ENCODE measurements at places on chromosomes 2 and 18. TPM values are rescaled to one million over a fixed set of nuclear protein-coding genes. Genes with fewer than 3 reads are reported as not detected.

TLX2 gene
- not detected for total RNA-seq

BUB1 gene
- 266 TPM for total RNA-seq

TMEM214 gene
- total RNA-seq = 26.1 TPM

ANKRD30B gene
- total RNA-seq = not detected

FOXD4L1 gene
- not detected for total RNA-seq

ALPP gene
- total RNA-seq = not detected

POTEJ gene
- total RNA-seq = 0.21 TPM

C1QL2 gene
- total RNA-seq = not detected

MAP2 gene
- 102 TPM for total RNA-seq

HSPE1 gene
- total RNA-seq = 320 TPM

MMADHC gene
- total RNA-seq = 178 TPM

MYOM1 gene
- 0.45 TPM for total RNA-seq

NAB1 gene
- total RNA-seq = 47.6 TPM

EXOC6B gene
- total RNA-seq = 31.1 TPM

MEX3C gene
- 94.7 TPM for total RNA-seq

NABP1 gene
- total RNA-seq = 2.8 TPM

CIB4 gene
- total RNA-seq = not detected

CXCR1 gene
- not detected for total RNA-seq

DRC1 gene
- not detected for total RNA-seq

PARD3B gene
- 2.0 TPM for total RNA-seq
